ENCODE measurements at places on chromosomes 12 and 14.

DNA sequence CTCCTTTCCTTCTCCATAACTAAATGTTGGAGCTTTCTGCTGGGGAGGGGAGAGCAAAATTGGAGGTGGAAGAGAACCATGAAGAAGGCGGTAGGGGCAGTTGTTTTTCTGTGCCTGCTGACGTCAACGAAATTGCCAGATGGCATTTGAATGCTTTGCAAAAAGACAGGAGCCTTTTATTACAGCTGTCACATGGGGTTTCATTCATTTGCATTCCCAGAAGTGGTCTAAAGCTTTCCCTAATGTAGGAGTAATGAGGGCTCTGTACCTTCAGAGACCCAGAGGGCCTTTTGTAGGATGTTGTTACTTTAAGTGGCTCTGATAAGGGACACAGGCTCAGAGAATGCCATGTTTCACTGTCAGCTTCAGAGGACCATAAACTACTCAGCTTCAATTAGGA lies 107.1 kb upstream of the SLCO1C1 start:
- no peak for DNase-seq

DNA sequence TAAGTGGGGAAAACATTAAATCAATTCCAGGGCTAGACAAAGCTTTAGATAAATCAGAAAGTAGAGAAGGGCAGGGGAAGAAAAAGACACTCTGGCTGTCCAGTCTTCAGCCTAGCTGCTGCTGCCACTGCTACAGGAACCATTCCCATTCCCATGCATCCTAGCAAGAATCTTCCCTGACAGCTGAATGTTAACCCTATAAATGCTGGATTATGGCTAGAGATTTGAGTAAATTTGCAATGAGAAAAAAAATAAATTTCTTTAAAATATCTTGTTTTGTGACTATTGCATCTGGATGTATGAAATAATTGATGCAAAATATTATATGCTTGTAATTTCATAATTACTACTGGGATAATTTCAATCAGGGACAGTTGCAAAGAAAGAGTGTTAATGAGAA lies 15.0 kb upstream of the CDKN3 start:
- DNase-seq = no peak

DNA sequence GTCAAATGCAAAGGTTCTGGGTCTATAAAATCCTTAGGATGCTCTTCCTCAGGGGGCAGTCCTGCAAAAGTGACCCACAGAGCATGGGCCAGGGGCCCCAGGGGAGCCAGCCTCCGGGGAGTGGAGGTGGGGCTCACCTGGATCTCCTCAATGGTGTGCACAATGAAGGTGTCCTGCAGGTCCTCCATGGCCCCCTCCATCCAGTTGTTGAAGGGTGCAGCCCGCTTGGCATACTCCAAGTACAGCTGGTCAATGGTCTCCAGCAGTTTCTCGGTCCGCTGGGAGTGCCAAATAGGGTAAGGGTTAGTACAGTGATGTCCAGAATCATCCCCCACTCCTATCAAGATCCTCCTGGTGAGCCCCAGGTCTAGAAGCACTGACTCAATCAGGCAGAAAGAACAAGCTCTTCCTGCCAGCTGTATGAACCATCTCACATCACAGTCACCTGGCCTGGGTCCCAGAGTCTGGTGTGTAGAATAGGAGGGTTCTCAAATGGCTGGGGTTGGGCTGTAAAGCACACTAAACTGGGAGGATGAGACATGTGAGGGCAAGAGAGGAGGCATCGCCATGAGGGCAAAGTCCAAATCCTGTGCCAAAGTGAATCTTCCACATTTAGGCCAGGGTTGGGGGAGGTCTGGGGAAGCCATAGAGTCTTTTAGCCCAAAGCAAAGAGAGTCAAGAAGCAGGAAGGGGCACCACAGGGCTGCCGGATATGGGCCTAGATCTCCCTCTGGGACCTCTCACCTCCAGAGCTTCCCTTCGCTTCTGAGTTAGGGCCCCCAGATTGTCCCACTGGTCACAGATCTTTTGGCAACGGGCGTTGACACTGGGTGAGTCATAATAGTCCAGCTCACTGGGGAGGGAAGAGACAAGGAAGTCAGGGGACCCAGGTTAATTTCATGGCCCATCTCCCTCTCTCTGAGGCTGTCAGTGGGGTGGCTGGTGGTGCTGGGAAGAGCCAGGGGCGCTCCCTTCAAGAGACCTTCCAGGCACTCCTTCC lies 91.5 kb upstream of the ZFP36L1 start:
- no peak for DNase-seq

GRCh38 chr12:75603475-75603874 lies 92.1 kb upstream of the KRR1 start:
- no peak for DNase-seq

DNA sequence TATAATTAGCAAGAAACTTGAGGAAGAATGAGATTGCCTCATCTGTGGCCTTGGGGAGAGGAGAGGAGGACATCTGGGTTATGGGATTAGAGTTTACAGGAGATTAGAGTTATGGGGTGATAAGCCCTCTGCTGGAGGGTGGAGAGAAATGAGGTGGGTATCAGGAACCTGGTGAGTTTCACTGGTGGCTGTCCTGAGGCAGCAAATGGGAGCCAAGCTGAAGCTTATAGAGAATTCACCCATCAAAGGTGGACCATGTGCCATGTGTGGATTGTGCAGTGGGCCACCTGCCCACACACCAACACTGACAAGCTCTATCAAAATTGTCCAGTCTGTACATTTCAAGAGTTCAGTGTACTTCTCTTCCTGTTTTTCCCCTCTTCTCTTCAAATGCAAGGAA lies 135.3 kb downstream of the AEBP2 start:
- DNase-seq = peak; percentile 48

- DNase-seq = peak; percentile 25
Observed at GRCh38 chr12:75784591-75784990, 247.0 kb downstream of the PHLDA1 start.

DNA sequence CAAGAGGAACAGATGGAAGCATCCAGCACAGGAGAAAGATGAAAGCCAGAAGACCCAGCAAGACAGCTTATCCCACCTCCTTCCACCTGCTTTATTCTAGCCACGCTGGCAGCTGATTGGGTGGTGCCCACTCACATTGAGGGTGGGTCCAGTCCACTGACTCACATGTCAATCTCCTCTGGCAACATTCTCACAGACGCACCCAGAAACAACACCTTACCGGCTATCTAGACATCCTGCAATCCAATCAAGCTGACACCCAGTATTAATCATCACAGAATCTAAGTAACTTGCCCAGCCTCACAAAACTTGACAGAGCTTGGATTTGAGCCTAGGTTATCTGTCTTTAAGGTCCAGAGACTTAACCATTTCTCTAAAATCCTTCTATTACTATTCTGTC lies 208.9 kb downstream of the PAH start:
- DNase-seq = no peak
